ENCODE measurements at places on chromosomes 7 and 10.

- peaks cover 11% of the 10 kb centered on the region for H3K4me1 ChIP-seq
- peak; percentile 15 for DNase-seq
- H3K4me3 ChIP-seq, result no peak overlapping the region
- H3K27me3 ChIP-seq, result no peaks in the 10 kb centered on the region
- no peak overlapping the region for H3K27ac ChIP-seq
These were observed 345.5 kb downstream of the REEP3 start for GRCh38 chr10:63866747-63867140.

DNA sequence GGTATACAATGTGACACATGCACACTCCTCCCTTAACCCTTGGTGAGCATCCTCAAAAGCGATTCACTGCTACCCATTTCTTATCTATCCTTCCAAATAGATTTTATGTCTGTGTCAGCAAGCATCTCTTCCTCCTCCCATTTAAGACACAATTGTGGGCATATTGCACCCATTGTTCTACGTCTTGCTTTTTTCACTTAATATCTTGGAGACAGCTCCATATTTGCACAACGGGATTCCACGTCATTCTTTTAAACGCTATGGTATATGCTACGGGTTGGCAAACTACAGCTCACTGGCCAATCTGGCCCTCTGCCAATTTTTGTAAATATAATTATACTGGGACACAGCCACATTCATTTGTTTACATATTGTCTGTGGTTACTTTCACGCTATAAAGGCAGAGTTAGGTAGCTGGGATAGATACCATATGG is 88.6 kb downstream of the RNF216 start:
- DNase-seq, result no peak
- H3K4me3 ChIP-seq, result no peak overlapping the region
- H3K27ac ChIP-seq, result peak overlapping the region; percentile 93
- H3K27me3 ChIP-seq, result no peaks in the 10 kb centered on the region
- H3K36me3 ChIP-seq, result peaks cover 8% of the 10 kb centered on the region
- H3K4me1 ChIP-seq, result peaks cover 72% of the 10 kb centered on the region

- H3K27me3 ChIP-seq, result no peaks in the 10 kb centered on the region
- peaks cover 9% of the 10 kb centered on the region for H3K36me3 ChIP-seq
- no peak overlapping the region for H3K4me3 ChIP-seq
- no peak overlapping the region for H3K27ac ChIP-seq
- no peak for DNase-seq
- H3K4me1 ChIP-seq, result no peaks in the 10 kb centered on the region
These were observed 32.8 kb upstream of the CDH23 start for GRCh38 chr10:71363936-71364335.

- no peak overlapping the region for H3K4me3 ChIP-seq
- no peak overlapping the region for H3K27ac ChIP-seq
- DNase-seq, result peak; percentile 79
- H3K4me1 ChIP-seq, result peaks cover 5% of the 10 kb centered on the region
These were observed 33.6 kb upstream of the UTF1 start for GRCh38 chr10:133196221-133196915.

- H3K36me3 ChIP-seq, result peaks cover 61% of the 10 kb centered on the region
- H3K27me3 ChIP-seq, result no peaks in the 10 kb centered on the region
- H3K27ac ChIP-seq, result no peak overlapping the region
- peaks cover 6% of the 10 kb centered on the region for H3K4me1 ChIP-seq
- DNase-seq, result peak; percentile 58
These were observed 111.2 kb downstream of the GALNT11 start for GRCh38 chr7:152136686-152137085.

GRCh38 chr10:92238586-92239098 is 52.2 kb downstream of the CPEB3 start:
- H3K27me3 ChIP-seq, result peaks cover 5% of the 10 kb centered on the region
- peak overlapping the region; percentile 1 for H3K27ac ChIP-seq
- H3K4me3 ChIP-seq, result peak overlapping the region; percentile 82
- H3K36me3 ChIP-seq, result no peaks in the 10 kb centered on the region
- DNase-seq, result peak; percentile 19

DNA sequence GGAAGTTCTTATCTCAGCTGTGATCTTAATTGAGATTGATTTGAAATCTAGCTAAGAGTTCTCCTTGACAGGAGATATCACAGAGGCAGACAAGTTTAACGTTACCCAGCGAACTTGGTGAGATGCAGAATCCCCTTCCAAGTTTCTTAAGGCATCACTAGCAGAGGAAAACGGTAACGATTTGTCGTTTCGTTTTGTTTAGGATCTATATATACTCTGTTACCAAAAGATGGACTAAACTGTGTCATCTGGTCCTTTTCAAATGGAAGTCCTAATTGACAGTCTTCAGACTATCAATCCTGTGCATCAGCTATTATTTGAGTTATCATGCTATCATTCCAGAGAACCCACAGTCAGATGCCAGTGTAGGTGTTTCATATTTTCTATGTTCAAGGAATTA is 316.7 kb upstream of the SORCS1 start:
- no peaks in the 10 kb centered on the region for H3K4me1 ChIP-seq
- H3K4me3 ChIP-seq, result no peak overlapping the region
- H3K27ac ChIP-seq, result no peak overlapping the region
- no peaks in the 10 kb centered on the region for H3K27me3 ChIP-seq

DNA sequence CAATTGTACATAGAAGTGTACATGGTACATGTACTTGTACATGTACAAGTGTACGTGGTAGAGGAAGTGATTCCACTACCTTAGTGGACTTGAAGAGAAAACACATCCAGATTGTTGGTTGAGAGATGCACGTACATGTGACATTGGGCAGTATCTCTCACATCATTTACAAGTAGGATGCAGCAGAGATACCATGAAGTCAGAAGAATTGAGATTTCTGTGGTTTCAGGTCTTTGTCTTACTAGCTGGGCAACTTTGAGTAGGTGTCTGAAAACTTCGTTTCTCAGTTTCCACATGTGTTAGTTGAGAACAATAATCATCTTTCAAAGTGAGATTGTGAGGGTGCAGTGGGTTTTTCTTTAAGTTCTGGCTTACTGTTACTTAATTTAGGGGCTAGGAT is 21.5 kb downstream of the CLDN12 start:
- no peak overlapping the region for H3K27ac ChIP-seq
- no peaks in the 10 kb centered on the region for H3K27me3 ChIP-seq

GRCh38 chr10:49446031-49446430 is 50.1 kb upstream of the DRGX start:
- no peak for DNase-seq
- H3K27ac ChIP-seq, result no peak overlapping the region
- H3K36me3 ChIP-seq, result no peaks in the 10 kb centered on the region
- H3K4me1 ChIP-seq, result no peaks in the 10 kb centered on the region

Data from muscle of leg (tissue), 16 donors.